ENCODE measurements at places on chromosomes 16 and 17.

DNA sequence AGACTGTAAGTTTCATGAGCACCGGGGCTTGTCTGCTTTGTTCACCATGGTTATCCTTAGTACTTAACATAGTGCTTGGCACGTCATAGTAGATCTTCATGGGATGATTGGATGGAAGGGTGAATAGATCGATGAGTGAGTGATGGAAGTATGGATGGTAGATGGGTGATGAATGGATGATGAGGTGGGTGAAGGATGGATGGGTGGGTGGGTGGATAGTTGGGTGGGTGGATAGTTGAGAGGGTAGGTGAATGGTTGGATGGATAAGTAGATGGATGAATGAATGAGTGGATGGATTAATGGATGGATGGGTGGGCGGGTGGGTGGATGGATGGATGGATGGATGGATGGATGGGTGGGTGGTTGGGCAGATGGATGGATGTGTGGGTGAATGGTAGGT lies 133.2 kb upstream of the PLCG2 start:
- H3K27ac ChIP-seq = no peak overlapping the region
- H3K4me3 ChIP-seq = no peak overlapping the region
- DNase-seq = no peak
- H3K4me1 ChIP-seq = no peaks in the 10 kb centered on the region

DNA sequence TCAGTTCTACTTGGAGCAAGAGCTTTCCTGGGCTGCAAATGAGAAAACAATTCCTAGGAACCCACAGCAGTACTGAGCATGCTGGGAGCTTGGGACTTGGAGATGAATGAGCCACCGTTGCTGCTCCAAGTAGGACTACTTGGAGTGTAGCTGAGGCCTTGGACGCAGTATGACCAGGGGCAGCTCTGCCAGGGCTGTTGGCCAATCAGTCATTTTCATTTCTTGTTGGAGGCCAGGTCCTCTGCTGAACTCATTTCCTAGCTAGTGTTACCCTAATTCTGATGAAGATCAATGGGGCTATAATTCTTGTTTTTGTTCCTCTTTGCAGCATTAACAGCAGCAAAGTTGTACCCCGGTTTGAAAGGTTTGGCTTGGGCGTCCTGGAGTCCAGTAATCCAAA lies 8.0 kb upstream of the LGALS9 start:
- no peaks in the 10 kb centered on the region for H3K27me3 ChIP-seq
- H3K36me3 ChIP-seq = peaks cover under 1% of the 10 kb centered on the region
- no peak for DNase-seq
- H3K4me1 ChIP-seq = peaks cover 8% of the 10 kb centered on the region
- H3K4me3 ChIP-seq = no peak overlapping the region

GRCh38 chr17:43814714-43815113 lies 18.2 kb downstream of the MPP3 start:
- H3K36me3 ChIP-seq = no peaks in the 10 kb centered on the region
- H3K27me3 ChIP-seq = no peaks in the 10 kb centered on the region
- no peak for DNase-seq
- H3K27ac ChIP-seq = no peak overlapping the region
- H3K4me1 ChIP-seq = no peaks in the 10 kb centered on the region
- no peak overlapping the region for H3K4me3 ChIP-seq

GRCh38 chr16:52389045-52389444 lies 157.9 kb downstream of the TOX3 start:
- H3K36me3 ChIP-seq = no peaks in the 10 kb centered on the region
- H3K4me3 ChIP-seq = no peak overlapping the region
- DNase-seq = no peak
- no peaks in the 10 kb centered on the region for H3K27me3 ChIP-seq
- H3K27ac ChIP-seq = no peak overlapping the region

DNA sequence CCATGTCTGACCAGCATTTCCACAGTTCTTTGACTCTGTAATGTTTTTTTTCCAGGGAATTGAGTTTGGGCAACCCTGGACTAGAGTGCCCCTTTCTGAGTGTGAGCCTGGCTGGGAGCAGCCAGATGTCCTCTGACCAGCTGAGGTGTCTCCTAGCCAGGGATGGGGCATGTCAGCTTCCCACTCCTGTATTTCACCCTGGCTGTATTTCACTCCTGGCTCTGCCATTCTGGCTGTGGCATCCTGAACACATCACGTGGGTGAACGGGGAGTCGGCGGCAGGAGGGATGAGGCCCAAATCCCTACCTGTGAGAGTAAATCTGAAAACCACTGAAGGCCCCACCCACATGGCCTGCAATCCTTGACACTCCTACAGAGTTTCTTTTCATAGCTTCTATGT lies 31.3 kb downstream of the KDM8 start:
- no peaks in the 10 kb centered on the region for H3K36me3 ChIP-seq
- H3K4me3 ChIP-seq = no peak overlapping the region
- no peak for DNase-seq
- H3K27me3 ChIP-seq = no peaks in the 10 kb centered on the region
- H3K4me1 ChIP-seq = peaks cover 47% of the 10 kb centered on the region
